Hippocampal formation (tissue), 2 donors: ENCODE measurements at places on chromosomes 5 and 9.

DNA sequence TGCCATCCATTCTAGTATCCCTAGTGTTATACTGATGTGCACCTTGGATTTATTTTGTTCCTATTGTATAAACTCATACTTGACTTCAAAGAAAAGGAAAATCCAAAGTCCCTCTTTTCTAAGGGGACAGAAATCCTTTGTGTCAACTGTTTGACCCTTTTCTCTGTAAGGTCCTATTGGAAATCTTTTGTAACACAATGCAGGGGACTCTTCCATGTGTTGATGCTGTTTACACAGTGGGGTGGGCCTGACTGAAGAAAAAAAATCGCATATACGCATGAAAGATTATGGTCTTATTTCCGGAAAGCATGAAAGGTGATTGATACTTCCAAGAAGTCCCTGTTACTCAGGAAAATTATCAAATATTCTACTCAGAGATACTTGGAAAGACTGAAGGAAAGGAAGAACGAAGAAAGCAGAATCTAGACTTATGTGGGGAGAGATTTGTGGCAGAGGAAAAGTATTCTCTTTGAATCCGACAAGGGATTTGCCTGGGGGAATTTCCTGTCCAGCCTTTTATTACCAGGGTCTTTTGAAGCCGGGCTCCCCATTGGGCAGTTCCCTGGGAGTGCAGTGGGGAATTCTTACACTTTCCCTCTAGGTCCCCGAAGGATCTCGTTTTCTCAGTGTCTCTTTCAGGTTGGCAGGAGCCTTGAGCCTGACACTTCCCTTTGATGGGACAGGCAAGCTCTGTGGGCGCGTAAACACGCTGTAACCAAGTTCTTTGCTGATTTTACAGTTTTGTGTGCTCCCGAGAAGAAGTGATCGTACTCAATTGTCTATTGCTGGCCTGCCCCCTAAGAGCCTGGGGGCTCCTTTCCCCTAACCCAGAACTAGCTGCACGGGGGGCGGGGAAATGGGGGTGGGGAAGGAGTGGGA is 779 bp upstream of the VCAN start:
- DNase-seq: no peak

GRCh38 chr5:69206528-69207190 is 17.3 kb downstream of the CENPH start:
- no peak for DNase-seq

DNA sequence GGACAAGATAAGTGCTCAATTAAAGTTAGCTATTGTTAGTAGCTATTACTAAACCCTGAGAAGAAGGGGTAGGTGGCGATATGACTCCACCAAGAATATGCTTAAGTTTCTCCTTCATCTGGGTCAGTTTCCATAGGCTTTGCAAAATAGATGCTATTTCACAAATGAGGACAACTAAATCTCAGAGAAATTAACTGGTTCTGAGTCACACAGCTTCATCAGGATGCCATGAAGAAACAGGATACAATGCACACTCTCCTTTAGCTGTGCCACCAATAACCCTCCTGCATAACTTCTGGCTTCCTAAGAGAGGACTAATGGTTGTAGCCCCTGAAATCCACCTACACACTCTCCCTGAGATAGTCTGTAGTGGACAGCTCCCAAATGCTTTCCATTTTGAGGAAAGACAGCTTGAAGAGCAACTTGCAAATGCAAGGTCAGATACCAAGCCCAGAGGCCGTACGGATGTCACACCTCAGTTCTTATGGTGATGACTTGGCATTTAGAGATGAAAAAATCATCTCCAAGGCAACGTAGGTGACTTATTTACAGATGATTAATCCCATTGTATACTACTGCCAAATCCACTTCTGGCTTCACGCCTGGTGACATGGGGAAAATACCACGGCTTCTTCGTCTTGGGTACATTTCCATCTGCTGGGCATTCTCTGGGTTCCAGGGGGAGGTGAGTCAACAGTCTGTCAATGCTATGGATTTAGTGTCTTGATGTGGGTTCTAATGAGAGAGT is 251.4 kb upstream of the IL12B start:
- DNase-seq: no peak

GRCh38 chr5:158301186-158301585 is 442.2 kb upstream of the CLINT1 start:
- no peak for DNase-seq

DNA sequence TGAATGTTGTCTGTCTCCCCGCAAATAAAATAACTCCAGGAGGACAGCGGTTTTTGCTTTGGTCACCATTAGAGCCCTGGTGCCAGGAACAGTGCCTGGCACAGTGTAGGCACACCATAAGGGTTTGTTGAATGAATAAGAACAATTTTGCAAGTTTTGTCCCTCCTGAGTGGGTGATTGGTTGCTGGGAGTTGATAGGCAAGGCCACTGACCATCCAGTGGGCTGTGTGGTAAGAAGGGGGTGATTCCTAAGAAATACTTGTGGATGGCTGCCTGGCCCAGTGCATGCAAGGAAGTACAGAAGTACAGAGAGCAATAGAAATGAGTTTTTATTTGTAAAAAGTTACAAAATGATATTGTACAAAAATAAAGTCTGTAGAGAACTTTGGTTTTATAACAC is 27.5 kb downstream of the GDNF start:
- DNase-seq: no peak
